NCI-H69 (cell line): ENCODE measurements at places on chromosomes 4 and X.

- no peak for DNase-seq
These were observed 8.7 kb downstream of the ENOPH1 start for GRCh38 chr4:82439088-82439487.

GRCh38 chrX:130482871-130483270, 81.1 kb downstream of the RBMX2 start:
- no peak for DNase-seq

DNA sequence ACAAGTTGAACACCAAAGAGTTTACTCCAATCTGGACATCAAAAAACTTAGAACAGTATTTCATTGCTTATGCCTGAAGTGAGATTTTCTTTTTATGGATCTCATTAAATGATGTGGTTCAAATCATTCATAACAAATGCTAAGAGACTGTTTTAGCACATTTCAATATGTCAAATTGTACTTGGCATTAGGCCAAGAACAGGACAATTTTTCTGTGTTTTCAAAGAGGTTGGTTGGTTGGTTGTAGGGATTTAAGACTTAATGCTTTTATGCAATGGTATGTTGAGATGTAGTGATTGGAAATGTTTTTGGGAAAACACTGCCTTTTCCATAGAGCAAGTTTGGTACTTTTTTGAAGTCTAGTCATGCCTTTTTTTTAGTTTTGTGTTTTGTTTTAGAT, 510.4 kb downstream of the ZNF674 start:
- DNase-seq, result peak; percentile 1

GRCh38 chr4:189124149-189124758, 816.4 kb upstream of the FRG1 start:
- peak; percentile 51 for DNase-seq

DNA sequence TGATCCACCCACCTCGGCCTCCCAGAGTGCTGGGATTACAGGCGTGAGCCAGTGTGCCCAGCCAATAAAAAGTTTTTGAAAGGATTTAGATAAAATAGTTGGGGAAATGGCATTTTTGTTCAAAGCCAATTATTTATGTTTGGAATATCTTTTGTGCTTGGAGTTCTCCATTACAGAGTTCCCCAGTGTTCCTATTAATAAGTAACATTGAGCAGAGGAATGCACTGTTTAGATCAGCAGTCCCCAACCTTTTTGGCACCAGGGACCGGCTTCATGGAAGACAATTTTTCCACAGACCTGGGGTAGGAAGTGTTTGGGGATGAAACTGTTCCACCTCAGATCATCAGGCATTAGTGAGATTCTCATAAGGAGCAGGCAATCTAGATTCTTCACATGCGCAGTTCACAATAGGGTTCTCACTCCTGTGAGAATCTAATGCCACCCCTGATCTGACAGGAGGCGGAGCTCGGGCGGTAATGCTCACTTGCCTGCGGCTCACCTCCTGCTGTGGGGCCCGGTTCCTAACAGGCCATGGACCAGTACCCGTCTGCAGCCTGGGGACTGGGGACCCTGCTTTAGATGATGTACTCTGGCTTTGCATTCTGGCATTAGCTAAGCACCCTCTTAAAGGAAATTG, 8.3 kb downstream of the PKD2 start:
- no peak for DNase-seq
